Stimulated activated CD8-positive, alpha-beta memory T cell treated with anti-CD3 and anti-CD28 coated beads, Interleukin-2, amount 100 ng/mL, for 48 hours (primary cell): ENCODE measurements at places on chromosomes 1 and 21.

DNA sequence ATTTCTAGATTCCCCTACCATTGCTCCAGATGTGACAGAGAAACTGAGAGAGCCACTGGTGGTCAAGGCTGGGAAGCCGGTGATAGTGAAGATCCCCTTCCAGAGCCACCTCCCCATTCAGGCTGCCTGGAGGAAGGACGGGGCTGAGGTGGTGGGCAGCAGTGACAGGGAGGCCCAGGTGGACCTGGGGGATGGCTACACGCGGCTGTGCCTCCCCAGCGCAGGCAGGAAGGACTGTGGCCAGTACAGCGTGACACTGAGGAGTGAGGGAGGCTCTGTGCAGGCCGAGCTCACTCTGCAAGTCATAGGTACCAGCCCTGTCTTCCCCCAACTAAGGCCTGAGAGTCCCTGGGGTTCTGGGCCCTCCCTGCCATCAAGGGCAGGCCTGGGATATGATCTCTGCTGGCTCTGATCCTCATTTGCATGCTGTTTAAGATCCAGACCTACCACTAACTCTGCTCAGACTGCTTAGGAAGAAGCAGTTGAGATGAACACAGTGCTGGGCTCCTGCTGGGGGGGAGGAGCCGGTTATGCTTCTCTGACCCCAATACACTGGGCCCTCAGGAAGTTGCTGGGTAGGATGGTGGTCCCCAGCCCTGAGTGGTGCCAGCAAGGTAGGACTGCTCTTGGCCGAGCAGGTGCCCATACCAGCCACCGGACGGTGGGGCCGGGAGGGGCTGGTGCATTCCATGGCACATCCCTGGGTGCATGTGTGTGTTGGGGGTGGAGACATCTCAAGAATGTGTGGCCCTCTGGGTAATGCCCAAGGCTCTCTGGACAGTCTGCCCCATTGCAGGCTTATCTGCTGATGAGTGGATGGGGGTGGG lies 25.1 kb downstream of the IGFN1 start:
- no peak for DNase-seq

DNA sequence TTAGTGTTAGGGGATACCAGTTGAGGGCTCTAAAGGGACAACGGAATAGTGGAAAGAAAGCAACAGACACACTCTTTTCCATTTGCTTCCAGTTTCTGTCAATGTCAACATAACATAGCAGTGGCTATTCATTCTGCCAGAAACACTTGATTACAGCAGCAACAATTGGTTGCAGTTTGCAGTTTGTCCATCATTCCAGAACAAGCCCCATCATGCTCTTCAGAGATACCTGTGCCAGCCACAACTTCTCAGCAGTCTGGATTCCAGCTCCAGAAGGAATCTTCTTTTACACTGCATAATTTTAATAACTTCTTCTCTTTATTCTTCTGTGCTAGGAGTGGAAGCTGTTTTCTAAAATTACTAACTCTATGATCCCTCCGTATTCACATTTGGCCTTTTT lies 1521.4 kb downstream of the PLA2G4A start:
- DNase-seq, result no peak

DNA sequence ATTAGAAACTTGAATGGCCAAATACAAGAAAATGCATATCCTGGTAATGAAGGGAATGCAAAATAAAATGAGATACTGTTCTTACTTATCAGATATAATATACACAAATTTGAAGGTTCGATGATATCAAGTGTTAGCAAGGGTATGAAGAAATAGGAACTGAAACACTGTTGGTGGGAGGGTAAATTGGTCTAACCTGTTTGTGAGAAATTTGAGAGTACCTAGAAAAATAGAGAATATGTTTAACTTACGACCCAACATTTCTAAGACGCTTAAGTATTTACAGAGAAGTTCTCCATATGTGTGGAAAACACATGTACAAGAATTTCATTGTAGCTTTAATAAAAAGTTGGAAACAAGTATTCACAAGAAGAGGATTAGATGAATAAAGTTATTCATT lies 25.9 kb downstream of the ATG4C start:
- DNase-seq, result no peak

DNA sequence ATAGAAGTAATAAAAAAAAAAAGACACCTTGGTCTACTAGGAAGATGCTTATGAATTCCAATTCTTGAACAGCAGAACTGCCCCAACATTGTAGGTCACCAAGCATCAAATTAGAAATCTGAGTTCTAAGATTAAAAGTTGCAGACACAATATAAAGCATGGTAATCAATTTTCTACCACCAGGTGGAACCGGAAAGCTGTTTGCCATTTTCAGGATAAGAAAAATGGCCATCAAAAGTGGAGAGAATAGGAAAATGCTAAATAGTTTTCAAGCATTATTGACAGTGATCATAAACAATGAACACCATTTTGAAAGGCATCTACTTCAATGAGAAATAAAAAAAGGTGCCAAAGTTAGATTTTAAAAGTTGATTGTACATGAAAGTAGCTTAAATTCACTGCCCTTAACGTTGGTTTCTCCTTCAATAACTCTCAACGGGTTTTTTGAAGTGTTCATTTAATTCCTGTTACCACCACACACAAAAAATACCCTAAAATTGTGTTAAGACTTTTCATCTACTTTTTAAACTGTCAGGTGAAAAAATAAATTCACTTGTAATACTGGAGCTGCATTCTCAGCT lies 252.9 kb downstream of the KCNT2 start:
- DNase-seq, result no peak

- no peak for DNase-seq
Observed at GRCh38 chr1:37028981-37029617, 5.2 kb downstream of the GRIK3 start.

GRCh38 chr1:100147875-100148274 lies 14.9 kb downstream of the TRMT13 start:
- no peak for DNase-seq

DNA sequence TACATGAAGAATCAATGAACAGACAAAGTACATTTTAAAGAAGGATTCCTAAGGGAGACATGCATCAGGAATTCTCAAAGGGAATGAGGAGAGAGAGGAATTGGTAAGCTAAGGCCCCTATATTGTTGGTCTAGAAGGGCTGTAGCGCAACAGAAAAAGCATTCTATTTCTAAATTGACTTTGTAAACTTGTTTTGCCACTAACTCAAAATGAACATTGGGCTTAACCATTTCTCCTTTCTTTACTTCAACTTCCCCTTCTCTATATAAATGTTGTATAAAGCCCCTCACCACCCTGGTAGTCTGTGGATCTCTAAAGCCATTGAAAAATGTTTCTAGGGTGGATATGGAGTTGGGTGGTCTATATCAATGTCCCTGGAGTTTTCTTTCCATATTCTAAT lies 20.4 kb upstream of the OR6N2 start:
- no peak for DNase-seq

DNA sequence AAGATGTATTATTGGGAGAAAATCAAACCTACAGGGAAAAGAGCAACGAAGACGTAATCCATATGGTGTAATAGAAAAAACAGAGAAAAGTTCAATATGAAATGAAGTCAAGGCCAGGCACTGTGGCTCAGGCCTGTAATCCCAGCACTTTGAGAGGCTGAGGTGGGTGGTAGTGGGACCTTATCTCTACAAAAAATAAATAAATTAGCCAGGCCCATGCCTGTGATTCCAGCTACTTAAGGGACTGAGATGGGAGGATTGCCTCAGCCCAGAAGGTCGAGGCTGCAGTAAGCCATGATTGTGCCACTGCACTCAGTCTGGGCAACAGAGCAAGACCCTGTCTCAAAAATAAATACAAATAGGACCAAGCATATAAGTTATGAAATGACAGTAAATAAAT lies 11.4 kb downstream of the DESI2 start:
- no peak for DNase-seq

GRCh38 chr1:210797422-210797821 lies 336.5 kb downstream of the KCNH1 start:
- no peak for DNase-seq

DNA sequence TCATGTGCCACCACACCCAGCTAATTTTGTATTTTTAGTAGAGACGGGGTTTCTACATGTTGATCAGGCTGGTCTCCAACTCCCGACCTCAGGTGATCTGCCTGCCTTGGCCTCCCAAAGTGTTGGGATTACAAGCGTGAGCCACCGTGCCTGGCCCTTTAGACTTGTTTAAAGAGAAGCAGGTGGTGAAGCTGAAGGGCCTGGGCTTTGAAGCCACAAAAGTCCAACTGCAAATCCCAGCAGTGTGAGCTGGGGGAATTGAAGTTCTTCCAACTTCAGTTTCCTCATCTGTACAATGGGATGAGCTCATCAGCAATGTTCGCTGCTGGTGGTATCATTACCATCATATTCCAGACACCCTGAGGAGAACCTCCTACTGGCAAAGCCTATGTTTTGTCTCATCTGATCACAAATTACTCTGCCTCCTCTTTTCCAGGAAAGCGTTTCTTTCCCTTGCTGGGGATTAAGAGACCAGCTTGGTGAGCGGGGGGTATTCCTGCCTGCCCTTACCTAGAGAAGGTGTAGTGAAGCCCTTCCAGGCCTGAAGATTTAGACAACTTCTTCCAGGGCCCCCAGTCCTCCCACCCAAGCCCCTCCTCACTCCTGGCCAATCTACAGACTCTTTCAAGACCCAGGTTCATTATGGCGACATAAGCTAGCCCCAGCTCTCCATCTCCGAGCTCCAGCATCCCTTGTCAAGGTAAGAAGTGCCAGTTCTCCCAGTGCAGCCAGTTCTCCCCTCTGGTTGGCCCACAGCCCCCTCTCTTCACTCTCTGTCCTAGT lies 2.4 kb upstream of the SHISA4 start:
- DNase-seq, result no peak

DNA sequence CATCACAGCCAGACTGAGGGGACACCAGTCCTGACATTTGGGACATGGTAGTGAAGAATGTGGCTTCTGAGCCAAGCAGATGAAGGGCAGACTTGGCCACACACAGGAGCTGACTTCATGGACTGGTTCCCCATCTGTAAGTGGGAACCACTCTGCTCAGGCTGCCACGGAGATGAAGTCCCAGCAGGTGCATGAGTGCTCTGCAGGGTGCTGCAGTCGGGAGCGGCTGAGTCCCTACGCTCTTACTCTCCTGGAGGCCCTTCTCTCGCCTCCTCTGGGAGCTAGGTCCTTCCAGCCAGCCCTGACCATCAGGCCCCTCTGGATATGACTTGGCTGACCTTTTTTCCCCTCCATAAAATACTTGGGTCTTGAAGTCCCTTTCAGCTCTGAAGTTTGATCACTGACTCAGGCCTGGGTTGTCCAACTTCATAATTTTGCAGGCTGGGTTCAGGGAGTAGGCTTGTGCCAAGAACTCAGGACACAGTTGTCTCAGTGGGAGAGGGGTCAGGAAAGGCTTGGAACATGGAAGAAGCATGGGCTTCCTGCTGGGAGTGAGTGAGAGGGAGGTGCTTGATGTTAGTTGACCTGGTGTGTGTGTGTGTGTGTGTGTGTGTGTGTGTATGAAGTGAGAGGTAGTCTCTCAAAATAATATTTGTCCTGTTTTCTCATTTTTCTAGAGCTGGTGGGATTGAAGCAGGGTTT lies 21.0 kb upstream of the EPS8L3 start:
- no peak for DNase-seq

GRCh38 chr21:31622397-31622796 lies 37.1 kb upstream of the SOD1 start:
- no peak for DNase-seq

DNA sequence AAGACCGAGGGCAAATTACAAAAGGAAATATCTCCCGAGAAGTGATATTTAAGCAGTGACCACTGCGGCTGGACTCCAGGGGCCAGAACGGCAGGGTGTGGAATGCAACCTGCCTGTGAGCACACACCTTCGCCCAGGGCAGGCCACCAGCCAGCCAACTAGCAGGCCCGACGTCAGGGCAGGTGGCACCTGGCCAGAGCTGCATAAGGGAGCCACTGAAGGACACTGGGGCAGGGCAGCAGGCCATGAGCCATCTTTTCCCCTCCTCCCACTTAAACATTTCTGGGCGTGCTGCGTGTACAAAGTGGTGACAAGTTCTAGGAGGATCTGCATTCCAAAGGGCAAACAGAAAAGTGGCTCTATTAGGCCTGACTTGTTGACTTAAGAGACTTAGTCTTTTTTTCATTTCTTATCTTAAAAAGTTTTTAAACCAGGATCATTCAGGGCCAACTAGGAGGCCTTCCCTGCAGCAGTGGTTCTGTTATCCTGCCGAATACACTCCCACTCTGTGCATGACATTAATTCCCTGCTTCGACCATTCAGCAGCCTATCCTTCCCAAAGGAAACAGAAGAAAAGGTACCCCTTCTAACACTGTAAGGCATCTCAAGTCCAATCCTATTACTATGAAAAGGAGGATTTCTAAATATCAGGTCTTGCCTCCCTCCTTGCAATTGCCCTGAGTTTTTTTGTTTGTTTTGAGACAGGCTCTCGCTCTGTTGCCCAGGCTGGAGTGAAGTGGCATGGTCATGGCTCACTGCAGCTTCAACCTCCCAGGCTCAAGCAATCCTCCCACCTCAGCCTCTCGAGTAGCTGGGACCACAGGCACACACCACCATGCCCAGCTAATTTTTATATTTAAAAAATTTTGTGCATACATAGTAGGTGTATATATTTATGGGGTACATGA lies 96.3 kb downstream of the BCAR3 start:
- DNase-seq, result no peak

GRCh38 chr1:203797948-203798655 lies 2.7 kb downstream of the ZBED6 start:
- no peak for DNase-seq

GRCh38 chr1:7576946-7577657 lies 194.0 kb upstream of the VAMP3 start:
- DNase-seq, result no peak

- no peak for DNase-seq
Observed at GRCh38 chr1:162258394-162258793, 118.3 kb downstream of the SPATA46 start.

GRCh38 chr1:236149003-236149595 lies 6.8 kb downstream of the GPR137B start:
- no peak for DNase-seq

DNA sequence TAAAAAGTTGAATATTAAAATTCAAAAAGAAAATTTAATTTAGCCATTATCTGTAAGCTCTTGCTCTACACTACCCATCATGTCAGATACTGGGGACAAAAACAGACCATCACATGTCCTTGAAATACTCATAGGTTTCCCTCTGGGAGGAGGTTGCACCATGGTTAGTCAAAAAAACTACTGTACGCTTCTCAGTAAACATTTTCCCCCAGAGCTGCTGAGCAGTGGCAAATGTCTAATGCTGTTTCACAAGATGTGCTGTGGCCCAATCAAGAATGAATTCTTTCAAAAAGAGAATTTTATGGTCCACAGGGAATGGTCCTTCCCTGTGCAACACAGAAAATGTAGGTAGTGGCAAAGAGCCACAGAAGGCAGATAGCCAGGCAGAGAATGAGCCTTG lies 6.1 kb downstream of the SLC25A24 start:
- no peak for DNase-seq

GRCh38 chr1:236321101-236321500 lies 39.3 kb upstream of the ERO1B start:
- DNase-seq, result no peak

GRCh38 chr1:90502696-90503095 lies 214.4 kb downstream of the BARHL2 start:
- no peak for DNase-seq

DNA sequence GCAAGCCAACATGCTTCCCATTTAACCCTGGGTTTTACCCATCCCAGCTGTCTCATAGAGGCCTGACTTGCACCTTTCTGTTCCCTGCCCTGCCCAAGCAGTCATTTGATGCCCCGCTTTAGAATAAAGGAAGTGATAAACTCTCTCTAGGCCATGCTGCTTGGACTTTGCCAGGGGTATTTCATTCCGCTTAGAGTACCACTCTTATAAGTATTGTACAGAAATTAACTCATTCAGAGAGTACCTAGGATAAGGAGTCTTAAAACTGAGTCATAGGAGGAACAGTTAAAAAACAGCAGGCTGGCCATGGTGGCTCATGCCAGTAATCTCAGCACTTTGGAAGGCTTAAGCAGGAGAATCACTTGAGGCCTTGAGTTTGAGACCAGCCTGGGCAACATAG lies 21.0 kb upstream of the LYST start:
- DNase-seq, result no peak
